Daoy (cell line): ENCODE measurements at places on chromosomes 2 and 18. TPM values are rescaled to one million over a fixed set of nuclear protein-coding genes. Genes with fewer than 3 reads are reported as not detected.

Gene GCG
- not detected in 2 replicates for total RNA-seq

DNA sequence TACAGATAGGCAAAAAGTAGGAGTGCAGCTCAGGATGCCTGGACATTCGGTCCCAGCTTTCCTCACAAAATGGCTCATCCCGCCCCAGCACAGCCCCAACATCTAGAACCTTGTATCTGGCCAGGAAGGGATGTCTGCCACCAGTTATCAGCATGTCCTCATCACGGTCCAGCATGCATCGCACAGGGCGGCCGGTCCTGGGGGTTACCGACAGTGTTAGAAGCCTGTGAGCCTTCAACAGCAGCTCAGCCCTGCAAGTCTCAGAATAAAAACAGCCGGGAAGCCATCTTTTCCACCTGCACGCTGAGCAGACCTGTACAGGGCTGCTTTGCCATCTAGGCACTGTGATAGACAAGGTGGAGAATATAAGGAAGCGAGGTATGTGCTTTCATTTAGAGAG, 49.2 kb downstream of the XDH start:
- no peak for DNase-seq

DNA sequence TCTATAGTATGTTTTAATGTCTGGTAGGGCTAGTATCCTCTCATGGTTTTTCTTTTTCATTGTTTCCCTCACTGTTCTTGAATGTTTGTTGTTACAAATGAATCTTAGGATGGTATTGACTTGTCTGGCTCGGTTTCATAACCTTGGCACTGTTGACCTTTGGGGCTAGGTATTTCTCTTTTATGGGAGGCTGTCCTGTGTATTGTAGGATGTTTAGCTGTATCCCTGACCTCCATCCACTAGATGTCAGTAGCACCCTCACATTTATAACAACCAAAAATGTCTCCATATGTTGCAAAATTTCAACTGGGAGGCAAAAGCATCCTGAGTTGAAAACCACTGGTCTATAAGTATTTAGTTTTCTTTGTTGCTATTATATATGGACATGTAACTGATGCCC, 7.0 kb upstream of the AOX1 start:
- peak; percentile 23 for DNase-seq

DNA sequence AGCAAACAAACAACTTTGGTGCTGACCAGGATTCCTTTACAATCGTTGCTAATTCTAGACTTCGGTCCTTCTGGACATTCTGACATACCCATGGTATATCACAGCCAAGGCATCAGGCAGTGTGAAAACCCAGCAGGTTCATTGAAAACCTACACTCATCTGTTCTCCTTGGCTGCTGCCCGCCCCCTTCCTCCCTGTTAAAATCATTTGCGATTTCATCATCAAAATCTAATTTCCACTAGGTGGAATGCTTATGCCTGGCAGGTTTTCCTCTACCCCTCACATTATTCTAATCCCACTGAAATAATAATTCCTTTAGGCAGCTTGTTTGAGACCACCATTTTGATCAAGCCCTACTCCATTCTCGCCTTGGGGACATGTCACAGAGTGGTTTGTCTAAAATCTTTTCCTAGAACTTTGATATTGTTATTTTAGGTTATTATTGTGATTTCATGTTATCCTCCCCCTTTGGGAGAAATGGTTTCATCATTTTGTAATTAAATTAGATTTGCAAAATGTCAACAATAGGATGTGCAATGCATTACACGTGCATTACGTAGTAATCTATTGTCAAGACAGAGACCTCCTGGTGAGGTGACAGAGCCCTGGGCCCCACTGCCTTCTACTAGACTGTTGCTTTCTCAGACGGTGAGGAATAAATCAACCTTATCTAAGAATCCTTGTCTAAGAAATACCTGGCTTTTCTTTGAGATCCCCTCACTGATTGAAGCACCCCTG, 31.0 kb upstream of the ASPRV1 start:
- no peak for DNase-seq

- DNase-seq, result no peak
Measured at GRCh38 chr18:32629981-32630700, 142.7 kb downstream of the KLHL14 start.

GRCh38 chr2:231052494-231053451, 3.9 kb upstream of the PSMD1 start:
- peak; percentile 89 for DNase-seq
